ENCODE measurements at places on chromosomes 1 and 21. TPM values are rescaled to one million over a fixed set of nuclear protein-coding genes. Genes with fewer than 3 reads are reported as not detected.
A peak's percentile ranks its signal among the peaks of the same experiment; 100 is the strongest.

DNA sequence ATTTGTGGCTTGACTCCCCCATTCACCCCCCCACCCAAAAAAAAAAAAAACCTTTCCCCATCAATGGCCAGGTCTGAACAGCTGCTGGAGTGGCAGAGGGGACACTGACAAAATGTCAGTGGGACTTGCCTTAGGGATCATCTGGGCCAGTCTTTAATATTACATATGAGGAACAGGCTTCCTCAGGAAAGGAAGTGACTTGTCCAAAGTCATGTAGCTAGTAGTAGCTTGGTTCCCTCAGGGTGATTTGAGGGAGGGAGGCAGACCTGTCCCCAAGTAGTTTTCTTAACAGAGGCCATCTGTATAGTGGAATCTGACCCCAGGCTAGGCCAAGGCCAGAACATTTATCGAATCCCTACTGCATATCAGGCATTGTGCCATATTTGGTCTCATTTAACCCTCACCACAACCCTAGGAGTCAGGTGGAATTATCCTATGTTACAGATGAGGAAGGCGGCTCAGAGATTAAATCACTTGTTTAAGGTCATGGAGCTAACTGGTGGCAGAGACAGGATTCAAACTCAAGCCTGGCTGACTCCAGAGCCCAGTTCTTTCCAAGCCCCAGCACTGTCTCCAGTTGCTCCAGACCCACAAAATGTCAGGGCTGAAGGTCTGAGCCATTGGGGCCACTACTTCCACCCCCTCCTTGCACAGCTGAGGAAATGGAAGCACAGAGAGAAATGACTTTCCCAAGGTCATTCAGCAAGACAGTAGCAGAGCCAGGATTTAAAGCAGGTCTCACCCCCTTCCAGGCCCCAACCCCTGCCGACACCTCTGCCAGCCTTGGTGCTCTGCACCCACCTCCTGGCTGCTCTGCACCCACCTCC, 10.4 kb downstream of the ZBTB7B start:
- no peak for DNase-seq

DNA sequence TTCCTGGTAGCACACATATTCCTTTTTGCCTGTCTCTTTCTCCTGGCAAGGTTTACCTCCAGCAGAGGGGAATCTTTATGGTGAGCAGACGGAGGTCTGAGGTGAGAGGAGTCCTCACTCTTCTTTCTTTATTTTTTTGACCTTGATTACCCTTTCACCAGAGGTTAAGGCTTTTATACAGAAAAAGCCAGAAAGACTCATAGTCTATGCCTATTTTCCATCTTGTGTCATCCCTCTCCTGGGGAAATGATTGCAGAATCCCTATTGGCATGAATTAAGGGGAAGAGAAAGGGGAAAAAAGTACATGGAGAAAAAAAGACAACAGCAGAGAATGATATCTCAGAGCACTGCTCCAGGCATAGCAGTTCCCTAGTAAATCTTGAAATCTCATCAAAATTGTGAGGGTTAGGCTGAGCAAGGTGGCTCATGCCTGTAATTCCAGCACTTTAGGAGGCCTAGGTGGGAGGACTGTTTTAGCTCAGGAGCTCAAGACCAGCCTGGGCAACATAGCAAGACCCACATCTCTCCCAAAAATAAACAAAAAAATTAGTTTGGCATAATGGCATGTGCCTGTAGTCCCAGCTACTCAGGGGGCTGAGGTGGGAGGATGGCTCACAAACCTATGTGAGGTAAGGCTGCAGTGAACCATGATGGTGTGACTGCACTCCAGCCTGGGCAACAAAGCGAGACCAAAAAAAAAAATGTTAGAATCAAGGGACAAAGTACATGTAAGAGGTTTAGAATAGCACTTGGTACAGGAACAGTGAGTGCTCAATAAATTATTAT, 1.2 kb upstream of the XPR1 start:
- DNase-seq: no peak

GRCh38 chr1:154628121-154628405, 20.1 kb upstream of the ADAR start:
- DNase-seq: no peak

- DNase-seq: peak; percentile 29
These were observed 604 bp downstream of the FGR start for GRCh38 chr1:27634177-27634984.

The MYBPHL gene
- total RNA-seq: not detected

The CD1E gene
- not detected for total RNA-seq

The BRDT gene
- not detected for total RNA-seq

GRCh38 chr21:45380566-45380965, 24.4 kb upstream of the COL18A1 start:
- no peak for DNase-seq

The TEDDM1 gene
- total RNA-seq: not detected

GRCh38 chr1:107251083-107251482, 110.2 kb downstream of the NTNG1 start:
- DNase-seq: no peak

The NDUFS5 gene
- total RNA-seq: 524 TPM

DNA sequence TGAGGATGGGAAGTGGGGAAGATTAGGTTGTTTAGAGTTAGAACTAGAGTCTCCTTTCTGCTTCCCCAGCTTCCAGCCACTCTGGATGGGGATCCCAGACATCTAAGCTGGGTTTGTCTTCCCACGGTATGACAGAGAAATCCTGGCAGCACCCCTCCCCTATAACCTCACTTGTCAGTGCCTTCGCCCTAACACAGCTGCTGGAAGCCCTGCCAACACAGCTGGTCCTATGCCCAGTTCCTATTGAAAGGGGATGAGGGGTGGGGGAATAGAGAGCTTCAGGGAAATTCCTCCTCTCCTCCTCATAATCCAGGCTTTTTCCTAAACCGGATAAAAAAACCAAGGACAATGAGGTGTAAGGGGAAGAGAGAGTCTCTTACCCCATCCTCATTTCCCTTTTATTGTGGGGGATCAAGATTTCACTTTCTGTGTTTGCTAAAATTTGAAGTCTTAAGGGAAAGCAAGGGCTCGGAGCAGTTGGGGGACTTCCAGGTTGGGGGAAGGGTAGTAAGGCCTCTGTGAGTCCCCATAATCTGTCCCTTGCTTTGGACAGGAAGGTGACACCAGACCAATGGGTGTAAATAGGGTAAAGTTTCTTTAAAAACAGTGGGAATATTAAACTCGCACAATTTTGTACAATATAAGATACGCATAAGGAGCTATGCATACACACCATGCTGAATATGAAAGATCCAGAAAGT, 590 bp downstream of the TMOD4 start:
- no peak for DNase-seq

DNA sequence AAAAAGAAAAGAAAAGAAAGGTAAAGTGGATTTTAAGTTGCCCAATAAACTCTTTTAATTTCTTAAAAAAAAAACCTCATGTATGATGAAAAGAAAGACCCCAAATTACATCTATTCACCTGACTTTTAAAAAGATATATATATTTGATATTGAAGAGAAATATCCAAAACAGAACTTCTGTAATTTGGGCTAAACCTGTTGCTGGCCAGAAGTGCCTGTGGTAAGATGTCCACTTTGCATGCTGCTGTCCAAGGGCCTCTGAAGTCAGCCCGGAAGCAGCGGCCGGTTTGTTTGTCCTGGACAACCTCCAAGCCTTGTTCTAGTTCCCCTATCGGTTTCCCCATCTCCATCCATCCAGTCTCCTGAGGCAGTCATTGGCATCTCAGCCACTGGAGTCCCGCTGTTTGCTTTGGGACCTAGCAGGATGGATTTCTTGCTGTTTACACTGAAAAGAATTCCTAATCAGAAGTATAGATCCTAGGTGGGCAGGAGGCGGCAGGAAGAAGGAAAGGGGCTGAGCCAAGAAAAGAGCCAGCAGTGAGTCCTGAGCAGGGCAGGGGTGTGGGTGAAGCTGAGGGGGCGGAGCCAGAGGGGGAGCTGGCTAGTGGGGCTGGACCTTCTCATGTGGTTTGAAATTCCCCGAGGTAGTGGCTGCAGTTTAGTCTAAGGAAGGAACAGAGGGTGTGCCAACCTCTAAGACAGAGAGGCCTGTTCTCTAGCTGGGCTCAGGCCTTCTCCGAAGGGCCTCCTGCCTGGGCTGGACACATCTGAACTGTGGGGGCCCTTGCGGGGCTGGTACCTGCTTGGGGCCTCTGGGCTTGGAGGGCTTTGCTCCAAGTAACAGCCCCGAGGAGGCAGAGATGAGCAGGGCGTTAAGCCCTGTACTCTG, 3.3 kb downstream of the NCMAP start:
- DNase-seq: peak; percentile 87

GRCh38 chr1:89771991-89772560, 48.8 kb upstream of the LRRC8D start:
- DNase-seq: no peak

The MYOC gene
- not detected for total RNA-seq

The PTPRF gene
- 439 TPM for total RNA-seq

The NTPCR gene
- 55.6 TPM for total RNA-seq

The AGO3 gene
- 50.1 TPM for total RNA-seq
